Hematopoietic multipotent progenitor cell (in vitro differentiated cells): ENCODE measurements at places on chromosomes 5 and 9.
A peak's percentile ranks its signal among the peaks of the same experiment; 100 is the strongest.

DNA sequence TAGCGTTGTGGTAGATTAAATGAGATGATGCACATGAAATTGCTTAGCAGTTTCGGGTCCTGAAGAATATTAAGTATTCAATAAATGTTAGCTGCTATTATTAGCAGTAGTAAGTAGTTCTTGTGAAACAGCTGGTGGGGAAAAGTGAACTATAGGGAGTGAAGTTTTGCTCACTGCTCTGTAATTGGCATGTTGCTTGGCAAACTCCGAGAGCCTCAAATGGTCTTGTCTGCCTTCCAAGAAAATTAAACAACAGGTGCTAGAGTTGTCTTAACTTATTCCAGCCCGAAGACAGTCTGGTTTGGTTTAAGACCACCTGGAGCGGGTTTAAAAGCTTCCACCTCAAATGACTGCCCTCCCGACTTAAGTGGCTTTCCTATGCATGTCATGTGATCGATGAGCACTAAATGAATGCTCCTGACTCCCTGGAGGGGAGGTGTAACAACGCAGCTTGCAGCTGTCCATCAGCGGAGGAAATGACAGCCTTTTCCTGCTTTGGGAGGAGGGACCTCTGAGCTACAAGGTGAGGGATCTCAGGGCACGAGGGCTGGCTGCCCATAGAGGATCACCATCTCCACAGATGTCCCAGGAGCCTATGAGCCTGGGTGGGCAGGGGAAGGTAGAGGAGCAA is 202.9 kb upstream of the PANK3 start:
- DNase-seq: no peak

DNA sequence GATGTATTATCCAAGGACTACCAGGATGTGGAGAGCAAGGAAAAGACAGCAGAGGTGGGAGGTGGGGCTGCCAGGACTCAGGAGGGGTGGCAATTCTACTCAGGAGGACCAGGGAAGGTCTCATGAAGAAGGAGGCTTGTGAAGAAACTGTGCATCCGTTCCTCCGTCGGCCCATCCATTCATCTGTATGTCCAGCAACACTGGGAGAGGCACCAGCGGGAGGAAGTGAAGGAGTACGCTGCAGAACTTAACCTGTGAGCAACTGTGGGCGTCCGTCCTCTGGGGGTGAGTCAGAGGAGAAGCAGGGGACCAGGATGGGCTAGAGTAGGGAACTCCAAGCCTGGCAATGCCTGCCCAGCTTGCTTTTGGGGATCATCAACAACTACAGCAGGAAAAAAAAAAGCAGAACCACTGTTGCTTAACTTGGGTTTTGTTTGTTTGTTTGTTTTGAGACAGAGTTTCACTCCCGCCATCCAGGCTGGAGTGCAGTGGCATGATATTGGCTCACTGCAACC is 47.3 kb upstream of the NEURL1B start:
- DNase-seq: no peak

- no peak for DNase-seq
These were observed 213.9 kb downstream of the IRX2 start for GRCh38 chr5:2537378-2538145.

- DNase-seq: no peak
These were observed 22.9 kb downstream of the LIFR start for GRCh38 chr5:38533286-38534155.

- DNase-seq: no peak
These were observed 53.4 kb upstream of the RARS1 start for GRCh38 chr5:168432903-168433302.

DNA sequence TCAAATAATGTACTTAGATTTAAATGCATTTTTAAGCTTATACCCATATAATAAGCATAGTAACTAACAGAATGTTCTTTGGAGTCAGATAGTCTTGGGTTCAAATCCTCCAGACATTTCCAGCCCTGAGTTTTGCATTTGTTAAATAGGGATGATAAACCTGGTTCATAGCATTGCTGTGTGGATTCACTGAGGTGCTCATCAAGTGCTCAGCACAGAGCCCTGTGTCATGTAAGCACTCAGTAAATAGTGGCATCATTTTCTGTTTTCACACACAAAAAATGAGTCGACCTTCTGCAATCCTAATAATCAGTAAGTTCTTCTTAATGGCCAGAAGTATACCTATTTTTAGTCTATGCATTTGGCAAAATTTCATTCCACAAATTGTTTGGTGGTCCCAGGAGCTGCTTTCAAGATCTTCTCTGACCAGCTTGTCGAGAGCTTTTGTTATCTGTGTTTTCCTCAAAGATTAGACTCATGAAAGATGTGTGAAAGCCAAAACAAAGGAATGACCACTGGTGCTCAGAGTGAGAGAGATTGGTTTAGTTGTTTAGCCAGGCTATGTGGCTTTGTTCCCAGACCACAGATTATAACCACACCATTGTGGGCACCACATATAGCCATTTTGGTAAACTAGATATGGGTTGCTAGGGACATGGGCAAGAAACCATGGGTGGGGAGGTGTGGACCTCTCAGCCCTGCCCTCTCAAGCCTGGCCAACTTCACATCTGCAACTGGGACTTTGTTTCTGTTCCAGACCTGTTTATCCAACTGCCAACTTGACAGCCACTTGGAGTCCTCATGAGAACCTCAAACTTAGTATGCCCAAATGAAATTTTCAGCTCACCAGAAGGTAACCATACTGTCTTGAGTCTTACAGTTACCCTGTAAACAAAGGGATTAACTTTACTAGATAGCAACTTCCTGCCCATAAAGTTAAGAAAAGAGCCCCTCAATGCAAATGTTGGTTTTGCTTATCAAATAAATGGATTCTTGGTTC is 45.0 kb downstream of the DOCK8 start:
- no peak for DNase-seq

- DNase-seq: no peak
These were observed 408.1 kb upstream of the CTNND2 start for GRCh38 chr5:12312343-12312742.

DNA sequence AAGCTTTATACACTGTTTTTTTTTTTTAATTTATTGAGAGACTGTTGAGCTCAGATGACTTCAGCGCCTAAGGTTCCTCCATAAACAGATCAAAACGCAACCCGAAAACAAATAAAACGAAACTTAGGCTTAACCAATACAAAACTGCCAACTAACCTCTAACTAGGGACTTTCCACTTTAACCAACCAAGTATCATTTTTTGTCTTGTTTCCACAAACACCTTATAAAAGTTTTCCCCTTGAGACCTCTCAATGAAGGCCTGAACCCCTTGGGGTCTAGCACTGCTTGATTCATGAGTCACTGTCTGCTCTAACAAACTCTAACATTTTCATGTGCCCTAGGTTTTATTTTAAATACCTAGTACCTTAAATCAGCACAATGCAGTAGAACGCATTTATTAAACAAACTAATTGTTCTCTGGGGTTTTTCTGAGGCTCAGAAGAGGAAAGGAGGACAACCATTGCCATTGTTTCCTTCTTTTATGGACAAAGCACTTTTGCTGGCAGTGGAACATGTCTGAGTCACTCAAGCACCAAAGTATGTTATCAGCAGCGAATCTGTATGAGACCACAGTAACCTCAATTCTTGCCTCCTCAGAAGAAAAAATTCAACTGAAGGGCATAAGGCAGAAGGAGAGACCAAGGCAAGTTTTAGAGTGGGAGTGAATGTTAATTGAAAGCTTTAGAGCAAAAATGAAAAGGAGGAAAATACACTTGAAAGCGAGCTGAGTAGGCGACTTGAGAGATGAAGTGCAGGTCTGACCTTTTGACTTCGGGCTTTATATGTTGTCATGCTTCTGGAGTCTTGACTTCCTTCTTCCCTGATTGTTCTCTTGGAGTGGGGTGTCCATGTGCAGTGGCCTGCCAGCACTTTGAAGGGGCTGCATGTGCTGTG is 97.7 kb upstream of the HCN1 start:
- no peak for DNase-seq

- DNase-seq: no peak
These were observed 53.8 kb downstream of the MFAP3 start for GRCh38 chr5:154092356-154093141.

DNA sequence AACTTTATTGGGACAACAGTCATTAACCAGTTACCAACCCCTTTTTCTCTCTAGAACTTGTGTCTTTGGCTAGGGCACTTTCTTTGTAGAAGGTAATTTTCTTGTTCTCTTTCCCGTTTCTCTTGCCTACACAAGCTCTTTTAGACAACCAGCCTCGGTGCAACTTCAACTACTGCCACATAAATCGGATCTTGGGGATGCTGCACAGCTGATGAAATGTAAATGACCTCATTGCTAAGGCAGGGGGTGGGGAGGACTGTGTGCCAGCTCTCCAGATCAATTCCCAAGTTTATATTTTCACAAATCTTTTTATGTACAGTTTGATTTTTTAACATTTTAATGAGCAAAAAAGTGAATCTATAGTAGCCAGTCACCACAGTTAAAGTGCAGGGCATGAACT is 157.6 kb downstream of the DENND1A start:
- DNase-seq: no peak

DNA sequence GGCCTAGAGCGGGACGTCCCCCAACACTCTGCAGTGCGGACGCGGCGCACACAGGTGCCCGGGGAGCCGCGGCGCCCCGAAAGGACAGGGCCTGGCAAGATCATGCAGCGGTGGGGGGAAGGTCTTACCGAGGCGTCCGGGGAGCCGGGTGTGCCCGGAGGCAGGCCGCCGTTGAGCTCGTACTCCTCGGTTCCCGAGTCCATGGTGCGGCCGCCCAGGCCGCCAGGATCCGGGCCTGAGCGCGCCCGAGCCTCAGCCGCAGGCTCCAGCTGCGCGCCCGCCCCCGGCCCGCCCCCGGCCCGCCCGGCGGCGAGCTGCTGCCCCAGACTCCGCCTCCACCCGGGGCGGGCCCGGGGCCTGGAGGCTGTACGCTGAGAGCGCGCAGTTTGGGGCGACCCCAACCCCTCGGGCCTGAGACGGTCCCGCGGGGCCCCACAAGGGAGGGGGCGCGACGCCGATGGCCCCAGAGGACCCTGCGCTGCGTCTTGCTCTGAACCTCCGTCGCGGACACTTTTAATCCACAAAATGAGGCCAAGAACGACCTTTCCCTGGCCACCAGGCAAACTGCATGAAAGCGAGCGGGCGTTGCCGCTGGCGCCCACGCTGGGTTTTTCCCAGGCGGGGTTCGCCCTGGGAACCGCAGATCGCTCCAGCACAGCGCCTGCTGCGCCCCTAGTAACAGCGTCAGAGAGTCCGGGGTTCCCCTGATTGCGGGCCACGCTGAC is at the start of gene NINJ1:
Gene NINJ1, minus strand, starts transcription at position 237 of the 725 bp plus-strand sequence. Its CDS starts 34 bp downstream, at position 203.
- peak; percentile 86 for DNase-seq

DNA sequence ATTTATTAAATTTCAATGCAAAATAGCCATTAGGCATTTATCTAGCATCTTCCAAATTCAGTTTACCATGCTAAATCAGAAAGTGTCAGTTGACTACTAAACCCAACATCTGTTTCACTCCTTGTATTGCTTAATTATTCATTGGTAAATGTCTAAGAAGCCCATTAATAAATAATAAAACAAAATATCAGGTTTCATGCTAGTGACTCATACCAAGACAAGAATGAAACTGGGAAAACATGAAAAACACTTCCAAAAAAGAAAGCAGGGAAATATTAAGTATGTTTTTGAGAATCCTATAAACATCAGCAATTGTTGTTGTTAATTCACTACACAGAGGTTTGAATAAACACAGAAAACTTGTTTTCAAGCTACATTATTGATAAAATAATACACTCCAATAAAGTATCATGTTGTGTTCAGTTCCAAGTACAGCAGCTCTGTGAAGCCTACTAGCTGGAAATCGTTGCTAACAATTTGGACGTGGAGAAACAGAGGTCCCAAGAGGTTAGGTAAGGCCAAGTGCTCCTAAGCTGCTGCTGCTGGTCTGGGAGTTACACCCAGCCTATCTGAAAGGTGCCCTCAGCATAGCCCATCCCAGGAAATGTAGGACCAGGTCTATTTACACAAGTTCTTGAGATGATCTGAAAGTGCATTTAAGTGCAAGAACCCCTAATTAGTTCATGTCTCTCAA is 78.8 kb downstream of the GNAQ start:
- DNase-seq: no peak

GRCh38 chr5:73825736-73826135 is 199.7 kb downstream of the ARHGEF28 start:
- DNase-seq: no peak

DNA sequence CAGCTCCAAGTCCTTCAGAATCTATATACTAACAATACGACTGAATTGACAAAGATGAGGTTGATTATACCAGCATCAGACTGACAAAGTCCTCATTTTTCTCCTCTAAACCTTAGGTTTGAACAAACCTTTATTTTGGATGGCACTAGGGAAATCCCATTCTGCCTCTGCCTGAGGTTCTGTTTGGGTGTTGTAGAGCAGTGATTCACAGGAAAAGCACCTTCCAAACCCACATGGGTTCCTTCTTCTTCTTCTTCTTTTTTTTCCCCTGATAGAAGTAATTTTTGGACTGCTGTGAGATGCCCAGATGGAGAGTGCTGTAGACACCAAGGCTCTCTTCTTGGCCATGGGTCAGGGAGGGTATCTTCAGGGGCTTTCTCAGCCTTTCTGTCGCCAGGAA is 164.9 kb upstream of the PAPPA start:
- no peak for DNase-seq

GRCh38 chr9:16348531-16348930 is 521.9 kb downstream of the BNC2 start:
- no peak for DNase-seq

- no peak for DNase-seq
These were observed 41.2 kb upstream of the RAPGEF1 start for GRCh38 chr9:131781069-131781468.

GRCh38 chr5:128083811-128084227 is 253 bp downstream of the SLC12A2 start:
- DNase-seq: peak; percentile 64

GRCh38 chr9:1151691-1152090 is 101.5 kb downstream of the DMRT2 start:
- no peak for DNase-seq

DNA sequence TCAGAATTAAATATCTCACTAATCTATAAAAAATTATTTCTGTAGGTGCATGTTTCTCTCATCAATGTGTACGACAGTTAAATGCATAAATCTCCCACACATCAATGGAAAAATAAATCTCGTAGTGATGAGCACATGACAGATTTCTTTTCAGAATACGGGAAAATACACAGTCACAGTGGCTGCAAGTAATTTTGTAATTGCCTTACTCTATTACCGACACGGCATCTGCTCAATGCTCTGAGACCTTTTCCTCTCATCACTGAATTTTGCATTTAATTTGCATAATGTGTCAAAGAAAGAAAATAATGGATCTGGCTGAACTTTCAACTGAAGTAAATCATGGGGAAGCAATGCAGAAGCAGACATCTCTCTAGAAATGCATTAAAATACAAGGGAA is 37.2 kb downstream of the PDE4D start:
- no peak for DNase-seq

DNA sequence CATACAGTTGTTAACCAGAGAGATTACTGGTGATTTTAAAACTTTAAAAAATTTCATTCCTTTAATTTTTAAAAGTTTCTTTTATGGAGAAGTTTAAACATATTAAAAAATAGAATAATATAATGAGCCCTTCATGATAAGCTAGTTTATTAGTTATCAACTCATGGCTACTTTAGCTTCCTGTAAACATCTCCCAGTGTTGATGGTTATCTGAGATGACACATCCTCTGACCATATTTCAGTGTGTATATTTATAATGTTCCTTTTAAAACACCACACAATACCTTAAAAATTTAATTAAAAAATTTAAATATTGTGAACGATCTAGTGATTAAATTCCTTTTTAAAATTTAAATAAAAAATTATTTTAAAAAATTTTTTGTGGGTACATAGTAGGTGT is 74.1 kb downstream of the IPO11 start:
- no peak for DNase-seq
